ENCODE measurements at places on chromosomes 16 and 17. TPM values are rescaled to one million over a fixed set of nuclear protein-coding genes. Genes with fewer than 3 reads are reported as not detected.

DNA sequence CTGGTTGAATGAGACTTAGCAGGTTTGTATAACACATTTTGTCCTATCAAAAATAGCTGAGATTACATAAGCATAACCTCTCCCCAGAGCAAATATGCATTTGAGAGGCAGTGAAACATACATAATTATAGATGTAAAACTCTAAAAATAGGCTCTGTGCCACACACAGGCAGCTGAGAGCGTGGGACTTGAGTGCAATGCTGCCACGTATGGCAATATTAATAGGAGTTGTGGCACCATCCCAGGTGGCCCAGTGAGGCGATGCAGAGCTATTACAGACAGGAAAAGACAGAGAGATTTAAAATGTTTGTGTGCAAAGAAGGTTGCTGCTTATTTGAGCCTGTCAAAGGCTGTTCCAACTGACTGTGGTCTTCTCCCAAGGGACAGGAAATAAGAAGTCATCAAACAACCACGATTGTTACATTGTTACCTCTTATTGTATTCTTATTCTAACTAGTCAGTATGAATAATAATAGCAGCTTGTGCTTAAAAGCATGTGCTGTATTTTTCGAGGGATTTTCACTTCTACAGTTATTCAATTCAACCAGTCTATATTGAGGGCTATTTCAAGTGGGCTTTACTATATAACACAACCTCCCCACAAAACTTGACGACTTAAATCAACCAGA is 116.5 kb downstream of the SALL1 start:
- DNase-seq, result no peak

The CHTF8 gene
- total RNA-seq, result 58.0 TPM

DNA sequence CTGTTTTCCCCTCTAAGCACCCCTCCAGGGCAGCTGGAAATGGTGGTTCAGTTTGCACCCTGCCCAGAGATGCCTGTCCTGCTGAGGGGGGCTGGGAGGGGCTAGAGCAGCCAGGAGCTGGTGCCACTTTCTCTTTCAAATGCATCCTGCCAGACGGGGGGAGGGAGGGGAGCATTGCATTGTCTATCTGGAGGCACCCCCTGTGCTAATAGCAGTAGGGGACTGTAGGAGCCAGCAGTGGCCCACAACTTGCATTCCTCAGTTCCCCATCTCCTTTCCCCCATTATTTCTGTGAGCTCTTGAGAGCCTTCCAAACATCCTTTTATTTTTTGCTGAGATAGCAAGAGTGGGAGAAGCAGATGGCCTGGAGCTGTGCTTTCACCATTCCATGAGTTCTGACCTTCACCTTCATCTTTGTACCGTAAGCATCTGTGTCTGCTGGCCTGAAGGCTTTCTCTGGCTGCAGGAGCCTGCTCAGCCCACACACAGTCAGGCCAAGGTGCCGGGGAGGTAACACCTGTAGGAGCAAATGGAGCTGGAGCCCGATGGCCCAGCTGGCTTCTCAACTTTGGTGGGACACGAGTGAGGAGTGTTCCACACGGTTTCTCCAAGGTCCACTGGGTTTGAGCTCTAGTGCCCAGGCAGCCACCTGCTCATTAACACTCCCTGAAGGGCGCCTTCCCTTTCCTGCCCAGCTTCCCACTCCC is 5.2 kb downstream of the WFDC1 start:
- no peak for DNase-seq

DNA sequence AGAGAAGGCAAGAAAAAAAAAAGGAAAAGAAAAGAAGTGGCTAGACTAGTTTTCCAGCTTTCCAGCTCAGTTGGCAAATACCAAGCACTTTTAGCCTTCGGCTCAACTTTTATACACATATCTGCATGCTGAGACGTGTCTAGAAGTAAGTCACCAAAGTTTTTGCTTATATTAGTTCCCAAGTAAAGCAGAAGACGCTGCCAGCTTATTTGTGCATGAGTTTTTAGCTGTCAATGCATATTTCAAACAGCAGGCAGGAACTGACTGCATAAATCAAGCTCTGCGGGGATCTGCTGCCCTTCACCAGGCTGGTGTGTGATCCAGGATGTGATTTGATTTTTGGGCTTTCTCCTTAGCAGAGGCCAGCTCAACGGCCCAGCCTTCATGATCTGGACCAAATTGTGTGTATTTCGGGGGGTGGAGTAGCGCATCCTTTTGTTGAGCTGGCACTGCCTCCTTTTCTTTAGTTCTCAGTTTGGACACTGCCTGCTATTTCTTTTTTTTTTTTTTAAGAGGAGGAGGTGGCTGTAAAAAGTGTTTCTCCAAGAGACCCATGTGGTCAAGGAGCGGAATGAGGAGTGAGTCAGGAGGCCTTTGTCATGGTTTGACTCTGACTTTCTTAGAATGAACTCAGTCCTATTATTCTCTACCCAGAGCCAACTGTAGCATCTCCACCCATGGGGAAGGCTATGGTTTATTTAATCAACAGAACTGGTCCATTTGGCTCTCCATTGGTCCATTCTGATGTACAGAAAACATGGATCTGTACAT is 162.6 kb upstream of the XYLT1 start:
- peak; percentile 41 for DNase-seq

DNA sequence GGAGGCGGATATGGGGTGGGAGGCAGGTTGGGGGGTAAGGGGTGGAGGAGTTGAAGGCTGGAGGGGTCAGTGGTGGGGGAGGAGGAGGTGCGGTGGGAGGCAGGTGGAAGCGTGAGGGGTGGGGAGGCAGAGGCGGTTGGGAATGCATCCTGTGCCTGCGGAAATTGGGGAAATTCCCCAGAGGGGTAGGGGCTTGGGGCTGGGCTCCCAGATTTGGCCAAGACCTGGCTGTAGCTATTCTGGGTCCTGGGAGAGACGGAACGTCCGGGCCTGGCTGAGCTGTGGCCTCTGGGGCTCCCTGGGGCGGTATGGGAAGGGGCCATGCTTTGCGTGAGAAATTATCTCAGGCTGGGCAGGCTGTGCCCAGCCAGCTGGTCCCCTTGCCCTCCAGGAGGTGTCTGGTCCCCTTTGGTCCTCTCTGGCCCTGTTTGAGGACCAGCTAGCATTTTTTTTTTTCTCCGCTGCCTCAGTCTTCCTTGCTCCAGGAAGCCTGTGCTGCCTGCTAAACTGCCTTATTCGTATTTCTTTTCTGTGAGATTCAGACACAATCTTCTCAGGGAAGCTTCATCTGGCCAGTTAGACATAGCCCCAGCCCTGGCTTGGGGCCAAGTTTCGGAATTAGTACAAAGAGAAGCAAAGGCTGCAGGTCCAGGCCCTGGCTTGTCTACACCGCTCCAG is 7.3 kb upstream of the TRPV2 start:
- DNase-seq, result peak; percentile 54

DNA sequence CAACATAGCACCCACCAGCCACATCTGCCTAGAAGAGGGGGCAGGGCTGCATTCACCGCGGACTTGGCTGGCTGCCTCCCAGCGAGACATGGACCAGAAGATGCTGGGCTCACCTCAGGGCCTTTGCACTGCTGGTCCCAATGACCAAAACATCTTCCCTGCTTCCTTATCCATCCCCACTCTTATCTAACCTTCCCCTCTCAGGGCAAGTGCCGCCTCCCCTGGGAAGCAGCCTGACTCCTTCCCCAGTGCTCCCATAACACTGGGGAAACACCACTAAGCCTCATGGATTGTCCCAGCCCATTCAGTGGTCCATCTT is 5.7 kb downstream of the TMC6 start:
- no peak for DNase-seq

DNA sequence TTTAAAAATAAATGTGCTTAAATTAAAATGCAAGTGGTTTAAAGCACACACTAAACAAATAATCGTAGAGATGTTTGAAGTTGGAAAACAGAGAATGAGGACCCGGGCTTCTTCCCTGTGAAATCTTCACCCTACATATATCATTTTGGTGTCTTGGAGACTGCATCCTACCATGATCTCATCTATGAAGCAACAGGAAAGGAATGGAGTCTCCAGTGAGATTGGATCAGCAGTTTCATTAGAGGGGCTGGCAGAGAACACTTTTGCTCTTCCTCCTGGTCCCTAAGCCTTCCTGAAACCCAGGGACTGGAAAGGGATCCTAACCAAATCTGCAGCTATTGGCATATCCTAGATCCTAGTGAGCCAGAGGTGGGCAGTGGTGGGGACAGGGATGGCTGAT is 85.0 kb downstream of the GRIN2A start:
- no peak for DNase-seq

The ZNF205 gene
- 14.6 TPM for total RNA-seq

- no peak for DNase-seq
Measured at GRCh38 chr16:79090966-79091365, 509.6 kb downstream of the MAF start.

DNA sequence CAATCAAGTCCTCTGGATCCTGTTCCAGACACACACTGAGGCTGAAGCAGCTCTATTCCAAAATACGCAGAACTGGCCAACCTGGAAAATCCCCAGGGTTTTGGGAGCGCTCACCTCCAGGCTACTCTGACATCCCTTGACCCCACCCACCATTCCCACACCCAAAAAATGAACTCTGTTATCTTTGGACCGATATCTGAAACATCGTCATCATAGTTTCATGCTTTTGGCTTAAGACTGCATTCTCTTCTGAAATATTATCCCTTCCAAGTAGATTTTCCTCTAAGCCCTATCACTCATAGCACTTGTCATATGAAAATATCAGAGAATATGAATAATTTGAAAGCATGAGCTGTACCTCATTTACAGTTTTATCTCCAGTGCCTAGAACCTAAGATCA is 34.7 kb downstream of the VAT1L start:
- no peak for DNase-seq

The USP43 gene
- total RNA-seq, result not detected

- DNase-seq, result no peak
Measured at GRCh38 chr17:72922219-72922618, 170.3 kb downstream of the SLC39A11 start.

DNA sequence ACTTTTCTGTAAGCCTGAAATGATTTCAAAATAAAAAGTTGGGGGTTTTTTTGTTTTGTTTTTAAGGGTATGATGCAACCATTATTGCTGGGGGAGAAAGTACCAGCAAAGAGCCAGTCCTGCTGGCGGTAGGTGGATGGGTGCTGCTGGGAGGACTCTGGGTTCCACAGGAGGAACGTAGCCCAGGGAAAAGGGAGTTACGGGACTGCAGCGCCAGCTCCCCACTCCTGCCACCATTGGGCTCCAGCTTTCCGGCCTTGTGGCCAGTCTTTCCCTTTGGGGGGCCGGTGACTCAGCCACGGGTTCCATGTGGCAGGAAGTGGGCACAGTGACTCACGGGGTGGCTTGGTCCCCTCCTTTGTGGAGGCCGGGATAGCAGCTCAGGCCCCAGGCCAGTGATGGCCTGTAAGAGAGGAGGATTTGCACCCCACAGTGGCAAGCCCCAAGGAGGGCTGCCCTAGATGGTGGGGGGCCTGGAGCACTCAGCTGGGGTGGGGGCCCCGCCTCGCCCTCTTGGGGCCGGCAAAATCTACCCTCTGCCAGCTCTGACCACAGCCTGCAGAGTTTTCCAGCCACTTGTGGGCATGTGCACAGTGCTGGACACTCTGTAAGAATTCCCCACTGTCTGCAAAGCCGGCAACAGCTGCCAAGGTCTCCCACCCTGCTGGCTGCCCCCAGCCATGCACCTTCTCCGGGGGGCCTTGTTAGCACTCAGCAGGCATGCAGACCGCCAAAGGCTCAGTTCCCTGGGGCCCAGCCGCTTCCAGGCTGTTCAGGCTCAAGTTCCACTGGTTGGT is 30.4 kb downstream of the SOCS3 start:
- peak; percentile 92 for DNase-seq

DNA sequence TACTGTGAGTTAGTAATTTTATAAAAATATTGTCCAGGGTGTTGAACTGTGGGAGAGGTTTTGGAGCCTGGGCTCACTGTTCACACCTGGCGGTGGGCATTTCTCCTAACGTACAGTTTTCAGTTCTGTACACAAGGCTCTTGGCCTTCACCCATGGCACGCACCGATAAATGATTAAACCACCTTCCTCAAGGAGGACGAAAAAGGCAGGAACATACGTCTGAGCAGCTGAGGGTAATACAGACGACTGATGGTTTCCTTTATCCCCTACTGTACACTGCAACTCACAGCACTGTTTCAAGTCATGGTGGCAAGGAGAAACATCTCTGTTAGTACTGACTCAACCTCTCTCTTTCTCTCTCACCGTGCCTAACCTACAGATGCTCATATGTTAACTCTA is 1.4 kb upstream of the ST6GALNAC1 start:
- no peak for DNase-seq

DNA sequence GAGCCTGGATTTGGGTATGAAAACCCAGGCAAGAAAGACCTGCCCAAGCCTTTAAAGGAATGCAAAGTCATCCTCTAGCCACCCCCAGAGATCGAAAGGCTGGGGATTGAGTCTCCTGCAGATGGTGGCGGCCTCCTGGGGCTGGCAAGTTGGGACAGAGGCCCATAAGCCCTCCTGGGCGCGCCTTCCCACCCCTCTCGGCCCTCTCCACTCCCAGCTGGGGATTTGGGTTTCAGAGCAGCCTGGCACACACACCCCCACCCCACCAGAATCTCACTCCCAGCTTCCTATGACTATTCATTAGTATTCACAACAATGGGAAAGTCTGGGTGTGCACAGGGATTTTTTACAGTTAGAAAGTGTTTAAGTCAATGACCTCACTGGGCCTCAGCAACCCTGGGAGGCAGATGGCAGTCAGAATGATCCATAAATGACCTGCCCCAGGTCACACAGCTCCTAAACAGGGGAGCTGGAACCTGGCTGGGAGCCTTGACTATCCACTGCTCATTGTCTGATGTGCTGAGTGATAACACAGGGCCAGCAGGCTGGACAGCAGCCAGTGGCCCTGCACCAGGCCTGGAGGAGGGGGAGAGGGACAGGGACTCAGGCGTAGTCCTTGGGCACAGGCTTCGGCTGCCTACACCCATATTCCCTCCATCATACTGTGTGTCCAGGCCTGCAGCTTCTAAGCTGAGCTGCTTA is 12.1 kb downstream of the NHERF1 start:
- no peak for DNase-seq

DNA sequence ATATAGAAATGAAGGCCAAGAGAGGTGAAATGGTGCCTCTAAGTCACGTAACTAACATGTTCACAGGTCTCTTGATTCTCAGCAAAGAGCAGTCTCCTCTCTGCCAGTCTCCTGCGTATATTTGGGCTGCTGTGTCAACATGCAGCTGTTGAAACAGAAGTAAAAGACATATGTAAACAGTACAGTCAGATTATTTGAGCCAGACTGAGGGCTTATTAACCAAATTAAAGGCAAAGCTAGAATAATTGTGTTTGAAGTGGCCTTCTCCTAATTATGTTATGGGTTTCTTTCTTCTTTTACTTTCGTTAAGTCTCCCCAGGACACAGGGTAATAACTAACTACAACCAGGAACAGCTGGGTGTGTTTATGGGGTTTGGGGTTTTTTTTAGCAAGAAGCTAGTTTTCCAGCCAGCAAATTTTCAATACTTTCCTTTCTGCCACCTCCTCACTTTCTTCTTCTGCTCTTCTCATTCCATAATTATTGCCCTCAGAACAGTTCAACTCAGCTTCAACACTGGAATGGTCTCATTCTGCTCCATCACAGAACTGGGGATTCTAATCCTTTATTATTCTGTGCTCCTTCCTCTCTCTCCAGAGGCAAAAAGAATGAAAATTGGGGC is 18.4 kb downstream of the G6PC1 start:
- no peak for DNase-seq

Data from GM23248 (cell line).